BJ (cell line): ENCODE measurements at places on chromosomes 13 and 19.

- DNase-seq, result no peak
These were observed 5.6 kb downstream of the RPL36 start for GRCh38 chr19:5695649-5696195.

- no peak for DNase-seq
These were observed 49.5 kb downstream of the ZNF729 start for GRCh38 chr19:22335716-22336115.

DNA sequence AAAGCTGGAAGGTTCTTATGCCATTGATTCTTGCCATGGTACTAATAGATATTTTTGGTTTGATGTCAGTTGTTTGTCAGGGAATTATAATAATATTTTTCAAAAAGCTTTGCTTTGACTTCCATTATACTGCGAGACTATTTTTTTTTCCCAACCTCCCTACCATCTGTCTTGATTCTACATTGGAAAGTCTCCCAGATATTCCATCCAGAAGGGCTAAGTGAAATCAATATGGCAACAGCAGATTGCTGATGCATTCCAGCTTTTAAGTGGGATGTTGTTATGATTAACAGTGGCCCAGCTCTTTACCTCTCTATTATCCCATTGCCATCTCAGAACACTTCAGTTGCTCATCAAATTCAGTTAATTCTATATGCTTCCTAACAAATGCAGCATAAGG lies 247.4 kb downstream of the OXGR1 start:
- no peak for DNase-seq

- DNase-seq, result no peak
These were observed 5.8 kb upstream of the JUNB start for GRCh38 chr19:12785431-12786031.

DNA sequence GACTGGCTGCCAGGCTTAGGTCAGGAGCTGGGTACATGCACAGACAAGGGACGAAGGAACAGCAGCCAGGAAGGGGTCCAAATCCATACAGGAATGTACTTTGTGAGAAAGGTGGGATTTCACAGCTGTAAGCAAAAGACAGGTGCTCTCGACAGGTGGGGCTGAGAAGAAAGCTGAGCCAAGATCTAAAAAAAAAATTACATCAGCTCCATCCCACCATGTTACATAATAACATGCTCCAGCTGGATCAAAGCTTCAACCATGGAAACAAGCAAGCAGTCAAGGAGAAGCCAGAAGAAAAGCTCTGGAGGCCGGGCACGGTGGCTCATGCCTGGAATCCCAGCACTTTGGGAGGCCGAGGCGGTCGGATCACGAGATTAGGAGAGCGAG lies 8.0 kb downstream of the UBXN6 start:
- no peak for DNase-seq

DNA sequence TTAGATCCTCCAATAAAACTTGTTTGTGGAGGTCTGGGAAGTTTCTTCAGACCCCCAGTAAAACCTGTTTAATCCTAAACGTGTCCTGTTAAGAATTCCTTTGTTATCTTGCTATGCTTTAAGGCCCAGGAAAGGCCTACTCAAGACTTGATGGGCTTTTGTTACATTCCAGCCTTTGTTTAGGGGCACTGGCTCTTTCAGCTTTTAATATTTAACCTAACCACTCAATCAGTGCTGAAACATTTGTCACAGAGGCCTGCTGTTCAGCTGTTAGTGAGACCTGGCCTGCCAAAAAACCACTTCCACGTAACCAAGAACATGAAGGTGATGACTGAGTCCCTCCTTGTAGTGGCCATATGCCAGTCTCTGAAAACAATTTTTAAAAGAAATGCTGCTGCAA lies 41.7 kb downstream of the PCDH17 start:
- no peak for DNase-seq

GRCh38 chr13:32857689-32858088 lies 158.5 kb upstream of the KL start:
- DNase-seq, result no peak

DNA sequence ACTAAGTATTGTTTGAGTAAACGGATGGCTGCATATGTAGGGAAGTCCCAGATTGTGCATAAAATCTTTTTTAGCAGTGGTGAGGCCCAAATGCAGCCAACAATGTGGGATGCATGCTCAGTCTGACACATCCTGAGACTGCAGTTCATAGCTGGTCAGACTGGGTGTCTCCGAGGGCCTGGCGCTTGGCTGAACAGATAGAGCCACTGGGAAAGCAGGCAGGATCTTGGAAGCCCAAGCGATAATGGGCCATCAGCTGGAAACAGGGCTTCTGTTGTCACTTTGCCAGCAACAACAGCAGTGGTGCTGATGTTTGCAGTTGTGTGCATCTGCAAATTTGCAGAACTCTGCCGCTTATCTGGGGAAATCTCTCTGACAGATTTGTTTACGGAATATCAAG lies 36.1 kb downstream of the MTUS2 start:
- no peak for DNase-seq

- no peak for DNase-seq
These were observed 1467.8 kb downstream of the UQCRFS1 start for GRCh38 chr19:27744926-27745768.

DNA sequence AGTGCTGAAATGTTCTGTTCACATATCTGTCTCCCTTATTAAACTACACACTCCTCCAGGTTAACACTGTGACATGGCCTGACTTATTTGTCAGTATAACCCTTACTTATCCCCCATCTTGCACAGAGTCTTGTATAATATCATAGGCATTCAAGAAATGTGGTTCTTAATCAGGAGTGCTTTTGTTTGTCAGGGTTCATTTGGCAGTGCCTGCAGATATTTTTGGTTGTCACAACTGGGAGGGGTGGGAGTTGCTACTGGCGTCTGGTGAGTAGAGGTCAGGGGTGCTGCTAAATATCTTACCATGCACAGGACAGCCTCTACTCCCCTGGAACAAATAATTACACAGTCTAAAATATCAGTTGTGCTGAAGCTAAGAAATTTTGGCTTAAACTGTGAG lies 20.4 kb upstream of the OBI1 start:
- DNase-seq, result no peak

- no peak for DNase-seq
These were observed 10.6 kb downstream of the CAPN12 start for GRCh38 chr19:38733493-38734175.

DNA sequence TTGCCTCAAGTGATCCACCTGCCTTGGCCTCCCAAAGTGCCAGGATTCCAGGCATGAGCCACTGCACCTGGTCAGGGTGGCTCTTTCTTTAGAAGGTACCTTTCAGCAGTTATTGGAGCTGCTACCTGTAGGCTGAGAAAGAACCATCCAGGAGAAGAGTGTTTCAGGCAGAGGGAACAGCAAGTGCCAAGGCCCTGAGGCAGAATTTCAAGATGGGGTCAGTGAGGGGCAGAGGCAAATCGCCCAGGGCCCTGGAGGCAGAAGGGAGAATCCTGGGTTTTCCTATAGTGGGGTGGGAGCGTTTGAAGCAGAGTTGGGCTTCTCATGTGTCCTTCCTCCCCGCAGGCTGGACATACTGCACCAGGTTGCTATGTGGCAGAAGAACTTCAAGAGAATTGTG lies 2.2 kb downstream of the MRPL4 start:
- DNase-seq, result no peak

DNA sequence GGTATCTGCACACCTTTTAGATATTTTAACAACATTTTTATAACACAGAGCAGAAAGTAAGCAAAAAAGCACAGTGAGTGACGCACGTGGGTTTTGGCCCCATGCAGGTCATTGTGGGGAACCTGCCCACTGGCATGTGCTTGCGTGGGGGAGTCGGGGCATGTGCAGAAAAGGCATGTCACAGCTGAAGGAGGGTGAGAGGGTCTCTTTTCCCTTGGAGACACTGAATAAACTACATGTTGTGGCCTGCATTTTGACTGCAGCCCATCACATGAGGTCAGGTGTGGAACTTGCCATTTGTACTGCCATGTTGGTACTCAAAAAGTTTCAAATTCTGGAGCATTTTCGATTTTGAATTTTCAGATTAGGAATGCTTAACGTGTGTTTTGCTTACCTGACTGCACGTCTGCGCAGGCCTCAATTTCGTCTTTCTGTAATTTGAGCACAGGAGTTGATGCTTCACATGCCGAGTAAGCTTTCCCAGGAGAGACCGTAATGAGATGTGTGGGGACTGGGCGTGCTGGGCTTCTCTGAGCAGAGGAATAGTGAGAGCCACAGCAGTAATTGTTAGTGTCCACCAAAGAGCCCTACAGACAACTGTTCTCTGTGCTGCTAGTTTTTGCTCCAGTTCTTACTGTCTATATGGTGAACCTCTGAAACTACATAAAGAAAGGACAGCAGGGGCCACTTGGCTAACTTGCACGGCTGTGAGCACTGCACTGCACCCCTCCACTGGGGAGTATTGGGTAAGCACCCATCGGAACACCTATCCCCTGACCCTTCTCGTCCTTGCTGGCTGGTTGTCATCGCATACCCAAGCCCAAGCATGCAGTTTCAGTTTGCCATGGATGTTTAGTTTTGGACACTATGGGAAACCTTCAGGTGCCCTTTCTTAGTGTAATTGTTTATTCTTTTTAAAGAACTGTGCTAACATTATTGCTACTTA lies 72.9 kb upstream of the GPR183 start:
- no peak for DNase-seq
